ENCODE measurements at places on chromosomes 16 and 17. TPM values are rescaled to one million over a fixed set of nuclear protein-coding genes. Genes with fewer than 3 reads are reported as not detected.

KCNG4 gene
- not detected for total RNA-seq

ALOX12 gene
- total RNA-seq, result not detected

ST3GAL2 gene
- total RNA-seq, result 31.9 TPM

HOXB7 gene
- total RNA-seq, result not detected

TMEM186 gene
- 12.0 TPM for total RNA-seq

CCL3 gene
- 2.6 TPM for total RNA-seq

KRT28 gene
- total RNA-seq, result not detected

EME2 gene
- total RNA-seq, result 28.4 TPM

CCDC154 gene
- total RNA-seq, result 14.0 TPM

CCL8 gene
- not detected for total RNA-seq

NUPR1 gene
- total RNA-seq, result not detected

C17orf67 gene
- 9.5 TPM for total RNA-seq

CIBAR2 gene
- not detected for total RNA-seq

CCL17 gene
- not detected for total RNA-seq

XYLT1 gene
- 49.6 TPM for total RNA-seq

CD300E gene
- not detected for total RNA-seq

SLC13A2 gene
- total RNA-seq, result not detected

CDRT15 gene
- total RNA-seq, result not detected

PDPR gene
- 31.6 TPM for total RNA-seq

TP53TG3B gene
- total RNA-seq, result not detected

LGALS9B gene
- not detected for total RNA-seq

NPIPA7 gene
- total RNA-seq, result 15.7 TPM

SEPTIN12 gene
- not detected for total RNA-seq

CCL11 gene
- not detected for total RNA-seq

OR2C1 gene
- total RNA-seq, result not detected

TSPOAP1 gene
- 15.2 TPM for total RNA-seq

CBFA2T3 gene
- total RNA-seq, result 1.5 TPM
